ENCODE measurements at places on chromosomes 13 and 19.

DNA sequence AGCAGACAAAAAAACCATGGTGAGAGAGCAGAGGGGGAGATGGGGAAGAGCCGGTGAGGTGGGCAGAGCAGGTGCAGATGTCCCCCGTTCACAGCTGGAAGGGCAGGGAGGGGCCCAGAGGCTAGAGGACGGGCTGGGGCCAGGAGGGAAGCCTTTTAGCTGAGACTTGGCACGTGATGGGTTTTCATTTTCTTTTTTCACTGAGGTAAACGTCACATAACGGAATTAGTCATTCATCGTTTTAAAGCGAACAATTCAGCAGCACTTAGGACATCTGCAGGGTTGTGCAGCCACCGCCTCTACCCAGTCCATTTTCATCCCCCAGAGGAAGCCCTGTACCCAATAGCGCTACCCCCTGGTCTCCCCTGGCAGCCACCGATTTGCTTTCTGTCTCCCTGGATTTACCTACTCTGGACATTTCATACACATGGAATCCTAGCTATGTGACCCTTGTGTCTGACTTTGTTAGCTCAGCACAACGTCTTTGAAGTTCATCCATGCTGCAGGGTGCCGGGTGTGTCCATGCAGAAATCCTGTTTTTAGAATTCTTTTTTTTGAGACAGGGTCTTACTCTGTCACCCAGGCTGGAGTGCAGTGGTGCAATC, 16.0 kb upstream of the EMC10 start:
- no peak for DNase-seq

DNA sequence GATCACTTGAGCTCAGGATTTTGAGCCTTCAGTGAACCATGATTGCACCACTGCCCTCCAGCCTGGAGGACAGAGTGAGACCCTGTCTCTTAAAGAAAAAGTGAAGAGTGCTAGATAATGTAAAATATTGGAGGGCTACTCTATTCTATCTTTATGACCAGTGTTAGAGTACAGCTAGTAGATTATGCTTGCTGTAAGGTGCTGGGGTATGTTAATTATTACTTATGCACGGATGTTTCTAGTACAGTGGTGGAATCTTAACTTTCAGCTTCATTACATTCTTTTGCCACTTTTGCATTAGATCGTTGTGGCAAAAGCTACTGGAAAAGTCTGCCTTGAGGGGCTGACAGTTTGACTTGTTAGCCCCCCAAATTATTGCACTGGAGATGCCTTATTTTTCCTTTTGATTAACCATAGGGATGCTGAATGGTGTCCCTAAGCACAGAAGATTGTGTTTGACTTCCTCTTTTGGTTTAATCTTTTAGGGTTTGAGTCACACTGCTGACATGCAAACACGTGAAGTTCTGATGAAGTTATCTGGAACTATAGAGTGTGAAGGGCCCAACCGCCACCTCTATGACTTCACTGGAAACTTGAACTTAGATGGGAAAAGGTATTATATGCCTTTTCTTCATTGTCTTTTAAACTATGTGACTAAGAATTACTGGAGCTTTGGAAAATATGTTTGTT, 169.8 kb downstream of the ATP8A2 start:
- no peak for DNase-seq

GRCh38 chr13:49996161-49996915, 504 bp upstream of the TRIM13 start:
- DNase-seq, result peak; percentile 96

GRCh38 chr19:43224855-43225253, 19.4 kb upstream of the PSG4 start:
- no peak for DNase-seq

DNA sequence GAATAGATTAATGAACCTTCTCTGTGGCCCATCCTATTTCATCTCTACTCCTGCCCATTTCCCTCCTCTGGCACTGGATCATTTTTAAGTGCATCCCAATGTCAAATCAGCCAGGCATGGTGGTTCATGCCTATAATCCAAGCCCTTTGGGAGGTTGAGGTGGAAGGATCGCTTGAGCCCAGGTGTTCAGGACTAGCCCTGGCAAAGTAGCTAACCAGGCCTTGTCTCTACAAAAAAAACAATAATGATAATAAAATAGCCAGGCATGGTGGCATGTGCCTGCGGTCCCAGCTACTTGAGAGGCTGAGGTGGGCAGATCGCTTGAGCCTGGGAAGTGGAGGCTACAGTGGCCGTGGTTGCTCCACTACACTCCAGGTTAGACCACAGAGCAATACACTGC, 517.0 kb downstream of the MYO16 start:
- DNase-seq, result no peak

GRCh38 chr19:30711296-30711695, 339.1 kb downstream of the ZNF536 start:
- no peak for DNase-seq

All from activated effector memory CD4-positive, alpha-beta T cell treated with anti-CD3 and anti-CD28 coated beads, Interleukin-2, amount 50 U/mL, for 16 hours (primary cell).